ENCODE measurements at places on chromosomes 1 and 21.

GRCh38 chr1:229900220-229900619 lies 166.8 kb upstream of the GALNT2 start:
- DNase-seq: no peak

GRCh38 chr1:17551755-17552234 lies 12.3 kb downstream of the ARHGEF10L start:
- no peak for DNase-seq

- no peak for DNase-seq
These were observed 20.4 kb downstream of the THAP3 start for GRCh38 chr1:6645018-6645417.

DNA sequence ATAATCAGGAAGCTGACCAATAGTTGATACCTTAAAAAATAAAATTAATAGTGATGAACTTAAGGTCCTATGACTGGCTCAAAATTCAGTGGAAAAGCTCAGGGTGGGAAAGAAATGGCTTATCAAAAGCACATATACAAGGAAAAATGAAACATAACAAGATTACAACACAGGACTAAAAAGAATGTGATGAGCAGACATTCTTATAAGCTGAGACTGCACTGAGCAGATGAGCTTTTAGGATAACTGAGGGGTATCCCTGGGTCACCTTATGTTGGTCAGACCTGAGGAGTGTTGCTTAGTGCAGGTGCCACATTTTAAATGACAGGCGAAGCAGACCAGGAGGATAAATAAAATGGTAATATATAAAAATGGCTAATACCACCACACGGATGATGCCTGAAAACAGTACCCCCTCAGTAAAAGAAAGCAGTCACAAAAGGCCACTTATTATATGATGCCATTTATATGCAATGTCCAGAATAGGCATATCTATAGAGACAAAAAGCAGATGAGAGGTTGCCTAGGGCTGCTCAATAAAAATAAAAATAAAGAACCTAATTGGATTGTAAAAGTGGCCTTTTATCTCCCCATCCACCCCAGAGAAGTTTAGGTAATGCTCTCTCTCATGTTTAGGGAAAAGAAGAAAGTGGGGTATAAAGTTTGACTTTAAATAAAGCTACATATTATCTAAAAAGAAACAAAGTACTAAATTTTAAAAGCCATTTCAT lies 163.9 kb downstream of the SLC45A1 start:
- no peak for DNase-seq

GRCh38 chr1:12539320-12539704 lies 78.7 kb downstream of the DHRS3 start:
- no peak for DNase-seq

GRCh38 chr1:92314024-92314423 lies 15.2 kb downstream of the RPAP2 start:
- DNase-seq: no peak

- DNase-seq: no peak
These were observed 67.5 kb upstream of the VAMP3 start for GRCh38 chr1:7703321-7704213.

All from activated CD4-positive, alpha-beta T cell treated with anti-CD3 and anti-CD28 coated beads for 24 hours (primary cell).